Glomerular endothelial cell (primary cell): ENCODE measurements at places on chromosomes 2 and 18.

DNA sequence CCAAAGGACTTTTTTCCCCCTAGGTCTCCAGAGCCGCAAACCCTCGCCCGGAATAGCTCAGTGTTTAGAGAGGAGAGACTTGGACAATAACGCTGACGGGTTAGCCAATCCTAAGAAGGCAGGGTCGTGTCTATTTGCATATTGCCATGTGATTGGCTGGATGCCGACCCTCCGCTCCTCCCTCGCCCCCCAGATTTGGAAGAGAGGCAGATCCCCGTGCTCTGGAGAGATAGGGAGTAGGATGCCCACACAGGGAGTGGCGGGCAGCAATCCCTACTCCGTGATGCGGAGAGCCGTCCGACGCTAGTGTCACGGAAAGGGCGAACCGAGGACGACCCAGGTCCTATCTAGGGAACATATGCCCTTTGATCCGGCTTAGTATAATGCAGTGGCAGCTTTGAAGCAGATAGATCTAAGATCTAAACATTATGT lies 1.4 kb downstream of the WNT6 start:
- DNase-seq = no peak

- no peak for DNase-seq
These were observed 991.5 kb upstream of the FANCL start for GRCh38 chr2:59232394-59233165.

- no peak for DNase-seq
These were observed 140.6 kb upstream of the DNMT3A start for GRCh38 chr2:25482341-25482740.

GRCh38 chr2:73203055-73203681 lies 794 bp downstream of the NOTO start:
- no peak for DNase-seq

DNA sequence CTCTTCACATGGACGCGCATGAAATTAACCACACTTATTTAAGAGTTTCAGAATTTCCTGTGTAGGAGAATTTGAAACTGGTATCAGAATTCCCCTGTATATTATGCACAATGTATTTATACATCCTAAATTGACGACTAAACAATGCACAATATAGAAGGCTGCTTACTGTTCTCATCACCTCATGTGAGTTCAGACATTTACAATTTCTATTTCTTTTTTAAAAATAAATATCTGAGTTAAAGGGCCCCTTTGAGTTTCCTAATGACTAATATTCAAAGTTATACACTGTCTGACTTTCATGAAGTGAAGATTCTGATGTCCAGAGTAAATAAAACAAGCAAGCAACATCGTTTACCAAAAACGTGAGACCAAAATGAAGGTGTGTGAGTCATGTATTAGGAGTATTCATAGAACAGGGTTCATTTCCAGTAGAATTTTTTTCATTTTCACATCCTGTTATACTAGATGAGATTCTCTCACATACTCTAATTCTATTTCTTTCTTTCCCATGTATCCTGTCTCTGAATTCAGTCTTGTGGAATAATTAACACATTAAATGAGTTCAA lies 406.2 kb downstream of the NUP35 start:
- DNase-seq = no peak

DNA sequence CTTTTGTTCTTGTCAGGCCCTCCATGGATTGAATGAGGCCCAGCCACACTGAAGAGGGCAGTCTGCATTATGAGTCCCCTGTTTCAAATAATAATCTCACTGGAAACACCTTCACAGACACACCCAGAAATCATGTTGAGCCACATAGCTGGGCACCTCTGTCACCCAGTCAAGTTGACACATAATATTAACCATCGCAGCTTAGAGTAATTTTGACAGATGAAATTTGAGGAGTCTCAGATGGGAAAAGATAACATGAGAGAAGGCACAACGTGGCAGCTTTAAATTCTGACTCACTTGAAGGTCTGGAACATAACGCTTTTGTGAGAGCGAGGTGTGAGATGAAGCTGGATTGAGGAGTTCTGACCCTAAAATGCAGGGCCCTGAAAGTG lies 70.9 kb upstream of the TMEM87B start:
- DNase-seq = no peak

- DNase-seq = peak; percentile 45
These were observed 417.9 kb downstream of the HRH4 start for GRCh38 chr18:24878289-24878688.

- DNase-seq = no peak
These were observed 77.4 kb downstream of the TWIST2 start for GRCh38 chr2:238925281-238925680.

DNA sequence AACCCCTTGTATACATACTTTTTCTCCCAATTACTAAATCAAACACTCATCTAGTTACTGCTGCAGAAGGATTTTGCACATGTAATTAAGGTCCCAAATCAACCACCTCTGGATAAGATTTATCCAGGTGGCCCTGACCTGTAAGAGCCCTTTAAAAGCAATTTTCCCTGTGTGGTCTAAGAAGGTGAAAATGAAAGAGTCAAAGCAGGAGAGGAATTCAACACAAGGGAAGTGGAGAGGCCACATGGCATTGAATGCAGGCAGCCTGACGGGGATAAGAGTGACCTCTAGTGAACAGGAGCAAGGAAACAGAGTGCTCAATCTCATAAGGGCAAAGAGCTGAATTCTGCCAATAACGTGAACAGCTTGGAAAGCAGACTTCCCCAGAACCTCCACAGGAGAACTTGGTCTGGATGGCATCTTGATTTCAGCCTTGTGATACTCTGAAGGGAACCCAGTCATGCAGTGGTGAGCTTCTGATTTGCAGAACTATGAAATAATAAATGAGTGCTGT lies 27.2 kb downstream of the PPP3R1 start:
- DNase-seq = no peak

DNA sequence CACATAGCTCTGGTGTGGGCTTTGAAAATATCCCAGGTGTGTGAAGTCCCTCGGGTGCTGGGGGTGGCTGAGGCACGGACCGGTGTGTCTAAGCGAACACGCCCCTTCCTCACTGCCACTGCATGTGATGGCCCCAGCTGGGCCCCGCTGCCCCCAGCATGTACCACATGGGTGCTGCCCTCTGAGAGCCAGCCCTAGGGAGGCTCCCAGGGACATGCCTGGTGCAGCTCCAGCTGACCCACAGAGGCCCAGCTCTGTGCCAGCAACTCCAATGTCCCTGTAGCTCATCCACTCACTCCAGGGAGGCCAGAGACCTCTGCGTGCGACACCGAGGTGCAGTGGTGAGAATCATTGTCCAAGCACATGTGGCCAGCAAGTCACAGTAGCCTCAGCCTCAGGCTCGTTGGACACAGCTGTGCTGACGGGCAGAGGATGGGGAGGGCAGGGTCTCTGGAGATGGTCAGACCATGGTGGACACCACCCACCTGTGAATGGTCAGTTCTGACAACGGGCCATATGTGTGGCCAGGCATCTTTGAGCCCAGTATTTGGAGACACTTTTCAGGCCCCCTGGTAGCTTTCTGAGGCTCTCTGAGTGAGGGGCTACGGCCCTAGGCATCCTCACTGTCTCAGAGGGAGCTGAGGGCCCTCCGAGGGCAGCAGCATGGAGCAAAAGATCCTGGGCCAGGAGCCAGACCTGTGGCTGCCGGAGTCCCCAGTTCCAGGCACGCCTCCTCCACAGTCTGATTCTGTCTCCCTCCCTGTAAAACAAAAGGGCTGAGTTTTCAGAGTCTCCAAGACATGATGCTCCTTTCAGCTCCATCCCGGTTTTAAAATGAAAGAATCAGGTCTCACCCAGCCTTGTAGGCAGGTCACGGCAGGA lies 220.7 kb downstream of the NDUFA10 start:
- no peak for DNase-seq

- DNase-seq = no peak
These were observed 13.9 kb upstream of the SMCHD1 start for GRCh38 chr18:2641638-2642037.

DNA sequence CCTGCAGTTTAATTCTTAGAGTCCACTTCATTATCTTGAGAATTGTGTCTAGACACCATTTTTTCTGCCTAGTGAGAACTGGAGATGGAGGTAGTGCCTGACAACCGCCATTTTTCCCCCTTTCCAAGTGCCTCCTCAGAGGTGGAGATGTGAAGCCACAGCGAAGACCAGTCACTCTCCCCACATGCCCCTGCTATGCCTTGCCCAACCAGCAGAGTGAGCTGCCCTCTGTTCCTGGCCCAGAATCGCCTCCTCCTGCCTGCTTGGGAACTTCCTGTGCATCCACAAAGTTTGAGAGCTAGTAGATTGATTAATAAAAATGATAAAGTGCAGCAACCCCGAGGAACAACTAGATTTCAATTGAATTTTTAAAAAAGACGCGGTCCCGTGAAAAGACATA lies 123.3 kb downstream of the CLIP4 start:
- no peak for DNase-seq

DNA sequence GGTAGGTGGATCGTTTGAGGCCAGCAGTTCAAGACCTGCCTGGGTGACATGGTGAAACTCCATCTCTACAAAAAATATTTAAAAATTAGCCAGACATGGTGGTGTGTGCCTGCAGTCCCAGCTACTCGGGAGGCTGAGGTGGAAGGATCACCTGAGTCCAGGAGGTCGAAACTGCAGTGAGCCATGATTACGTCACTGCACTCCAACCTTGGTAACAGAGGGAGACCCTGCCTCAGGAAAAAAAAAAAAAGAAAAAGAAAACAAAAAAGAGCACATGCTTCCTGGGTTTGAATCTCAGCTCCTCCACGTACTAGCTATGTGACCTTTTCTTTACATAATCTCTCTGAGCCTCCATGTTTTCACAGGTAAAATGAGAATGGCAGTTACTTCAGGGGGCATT lies 107.5 kb upstream of the STPG4 start:
- no peak for DNase-seq

DNA sequence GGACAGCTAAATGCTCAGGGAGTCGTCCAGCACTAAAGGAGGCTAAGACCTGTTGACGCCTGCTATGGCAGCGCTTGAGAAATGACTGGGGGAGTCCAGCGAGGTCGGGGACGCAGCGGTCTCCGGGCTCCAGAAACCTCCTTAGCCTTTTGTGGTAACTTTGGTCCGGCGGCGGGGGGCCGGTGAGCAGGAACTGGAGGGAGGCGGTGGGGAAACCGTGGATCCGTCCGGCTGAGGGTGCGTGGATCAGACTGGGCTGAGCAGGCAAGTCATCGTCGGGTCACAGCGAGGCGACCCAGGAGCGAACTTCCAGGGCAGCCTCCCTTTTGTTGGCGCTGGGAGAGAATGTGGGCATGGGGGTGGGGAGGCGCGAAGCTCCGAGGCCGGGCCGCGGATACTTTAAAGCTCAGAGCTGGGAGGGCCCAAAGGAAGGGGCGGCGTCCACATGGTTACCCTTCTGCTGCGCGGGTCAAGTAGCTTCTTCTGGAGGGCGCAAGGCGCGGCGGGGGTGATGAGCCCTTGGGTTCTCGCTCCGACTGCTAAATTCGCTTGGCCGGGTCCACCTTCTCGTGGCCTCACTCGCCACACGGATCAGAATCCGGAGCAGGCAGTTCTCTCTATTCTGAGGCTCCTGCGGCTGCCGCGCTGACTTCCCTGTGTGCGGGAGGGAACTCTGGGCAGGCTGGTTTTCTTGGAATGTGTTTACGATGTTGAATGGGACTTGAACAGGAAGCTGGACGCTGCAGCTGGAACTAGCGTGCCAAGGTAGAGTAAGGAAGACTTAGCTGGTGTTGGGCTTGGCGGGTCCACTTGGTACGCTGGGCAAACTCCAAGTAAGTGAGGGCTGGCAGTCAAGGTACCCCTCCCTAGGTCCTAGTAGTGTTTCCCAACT lies 920 bp downstream of the GULP1 start:
- no peak for DNase-seq

- DNase-seq = no peak
These were observed 188.2 kb downstream of the ALK start for GRCh38 chr2:29733213-29733612.

DNA sequence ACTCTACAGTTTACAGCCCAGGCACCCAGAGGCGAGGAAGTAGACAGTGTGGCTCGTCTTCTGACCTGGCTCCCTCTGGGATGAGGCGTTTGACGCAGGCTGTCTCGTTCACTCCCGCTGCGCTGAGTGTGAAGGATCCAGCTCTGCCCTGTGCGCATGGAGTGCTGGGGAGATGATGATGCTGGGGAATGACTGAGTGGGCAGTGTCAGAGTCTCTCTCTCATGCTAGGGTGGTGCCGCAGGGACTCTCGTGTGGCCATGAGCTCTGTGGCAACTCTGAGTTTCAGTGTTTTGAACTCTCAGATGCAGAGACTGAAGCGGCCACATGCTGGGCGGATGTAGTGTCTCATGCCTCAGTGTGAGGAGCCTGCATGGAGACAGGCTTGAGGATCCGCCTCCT lies 118.4 kb upstream of the TPO start:
- no peak for DNase-seq

- no peak for DNase-seq
These were observed 18.9 kb downstream of the TRPM8 start for GRCh38 chr2:233936089-233936488.

- no peak for DNase-seq
These were observed 72.6 kb downstream of the STK39 start for GRCh38 chr2:168174756-168175155.

DNA sequence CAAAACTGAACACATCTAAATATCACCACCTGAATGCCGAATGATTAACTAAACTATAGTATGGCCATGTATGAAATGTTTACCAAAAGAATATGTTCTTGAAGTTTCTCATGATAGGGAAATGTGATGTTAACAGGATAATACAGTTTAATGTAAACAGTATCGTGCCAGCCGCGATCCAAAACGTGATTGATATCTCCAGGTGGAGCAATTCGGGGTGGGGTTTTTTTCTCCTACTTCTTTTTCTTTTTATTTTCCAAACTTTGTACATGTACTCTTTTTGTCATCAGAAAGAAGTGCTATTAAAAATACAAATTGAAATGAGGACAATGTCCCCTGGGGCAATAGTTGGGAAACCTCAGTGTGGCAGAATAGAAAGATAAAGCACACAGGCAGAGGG lies 4.0 kb upstream of the BIN1 start:
- DNase-seq = no peak

- no peak for DNase-seq
These were observed 99.6 kb downstream of the ADD2 start for GRCh38 chr2:70668432-70668831.

GRCh38 chr18:55185391-55185790 lies 226.1 kb upstream of the CCDC68 start:
- DNase-seq = no peak
